Fibroblast of skin of left biceps (primary cell): ENCODE measurements at places on chromosomes 5 and 9.

GRCh38 chr5:2805080-2805479, 53.6 kb upstream of the IRX2 start:
- DNase-seq = no peak

GRCh38 chr5:176317534-176318374, 43.8 kb downstream of the KIAA1191 start:
- no peak for DNase-seq

DNA sequence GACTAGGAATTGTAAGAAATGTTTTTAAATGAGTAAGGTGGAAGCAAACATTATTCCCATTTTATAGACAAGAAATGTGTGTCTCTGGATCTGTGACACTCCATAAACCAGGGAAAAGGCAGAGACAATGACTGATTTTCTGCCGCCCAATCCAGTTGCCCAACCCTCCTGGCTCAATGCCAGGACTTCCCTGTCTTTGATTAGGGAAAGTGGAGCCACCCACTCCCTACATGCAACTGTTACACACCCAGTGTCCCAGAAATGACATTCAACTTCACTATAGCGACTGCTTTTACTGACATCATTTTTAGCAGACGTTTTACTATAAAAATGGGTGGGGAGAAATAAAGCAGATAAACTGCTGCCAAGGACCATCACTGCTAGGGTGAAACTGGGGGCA, 79.7 kb downstream of the THBS4 start:
- DNase-seq = no peak

DNA sequence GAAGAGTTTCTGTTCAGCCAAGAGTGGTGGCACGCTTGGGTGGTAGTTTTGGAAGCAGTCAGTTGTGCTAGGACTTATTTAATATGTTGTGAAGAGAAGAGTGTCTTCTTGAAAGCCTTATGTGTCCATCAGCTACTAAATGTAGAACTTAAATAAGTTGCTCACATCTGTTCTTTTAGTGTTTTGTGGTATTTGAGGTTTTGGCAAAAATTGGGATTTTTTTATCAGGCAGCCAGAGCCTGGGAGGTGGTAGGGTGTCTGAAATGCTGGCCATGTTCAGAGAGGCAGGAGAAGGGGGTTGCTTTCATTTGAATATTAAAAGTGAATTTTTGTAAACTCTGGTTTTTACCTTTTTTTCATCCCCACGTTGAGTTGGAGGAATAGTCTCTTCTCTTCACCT, 24.2 kb upstream of the ZBTB34 start:
- peak; percentile 23 for DNase-seq

DNA sequence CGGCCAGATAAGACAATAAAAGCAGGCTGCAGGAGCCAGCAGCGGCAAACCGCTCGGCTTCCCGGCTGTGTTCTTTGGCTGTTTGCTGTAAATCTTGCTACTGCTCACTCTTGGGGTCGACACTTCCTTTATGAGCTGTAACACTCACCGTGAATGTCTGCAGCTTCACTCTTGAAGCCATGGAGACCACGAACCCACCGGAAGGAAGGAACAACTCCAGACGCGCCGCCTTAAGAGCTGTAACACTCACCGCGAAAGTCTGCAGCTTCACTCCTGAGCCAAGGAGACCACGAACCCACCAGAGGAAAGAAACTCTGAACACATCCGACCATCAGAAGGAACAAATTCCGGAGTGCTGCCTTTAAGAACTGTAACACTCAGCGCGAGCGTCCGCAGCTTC, 451.7 kb downstream of the AGTPBP1 start:
- no peak for DNase-seq

DNA sequence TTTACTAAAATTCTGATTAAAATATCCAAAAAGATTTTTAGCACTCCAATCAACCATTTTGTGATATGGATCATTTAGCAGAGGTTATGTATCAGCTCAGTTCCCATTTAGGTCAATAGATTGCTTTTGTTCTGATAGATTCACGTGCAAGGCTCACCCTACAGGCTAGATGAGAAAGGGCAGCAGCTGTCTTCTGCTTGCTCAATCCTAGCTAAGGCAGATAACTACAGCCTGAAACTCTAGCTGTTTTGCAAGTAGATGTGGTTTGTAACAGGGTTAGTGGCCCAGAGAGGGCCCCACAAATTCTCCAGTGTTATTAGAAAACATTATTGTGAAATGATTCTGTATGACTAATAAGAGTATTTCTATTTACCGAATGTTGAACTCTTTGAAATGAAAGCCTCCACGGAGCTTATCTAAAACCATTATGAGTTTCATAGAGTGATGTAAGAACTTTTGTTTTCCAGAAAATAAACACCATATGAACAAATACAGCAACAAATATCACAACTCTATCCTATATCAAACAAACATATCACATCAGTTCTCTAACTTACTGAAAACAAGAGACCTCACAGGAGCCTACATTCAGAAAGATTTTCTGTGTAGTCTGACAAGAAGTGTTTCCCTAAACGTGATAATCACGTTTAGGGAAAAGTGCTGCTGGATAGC, 841.9 kb upstream of the ACO1 start:
- no peak for DNase-seq

DNA sequence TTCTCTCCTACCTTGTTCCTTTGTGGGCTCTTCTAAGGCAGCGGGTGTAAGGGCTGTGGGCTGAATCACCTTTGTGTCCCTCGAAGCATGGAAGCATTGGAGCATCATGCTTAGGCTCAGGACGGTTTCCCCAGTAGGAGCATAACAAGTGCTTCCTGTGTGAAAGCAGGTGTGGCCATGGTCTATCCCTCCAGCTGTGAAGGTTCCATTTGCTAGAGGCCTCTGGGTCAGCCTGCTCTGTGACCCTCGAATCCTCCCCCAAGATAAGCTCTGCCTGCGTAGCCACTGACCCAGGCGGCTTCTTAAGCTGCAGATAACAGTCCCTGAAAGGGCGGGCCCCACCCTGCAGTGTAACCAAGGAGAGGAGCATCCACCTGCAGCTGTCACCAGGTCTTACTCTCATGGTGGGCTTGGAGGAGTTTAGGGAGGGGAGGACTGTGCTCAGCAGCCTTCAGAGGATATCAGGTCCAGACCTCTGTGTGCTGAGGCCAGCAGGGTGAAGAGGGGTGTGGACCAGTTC, 8.4 kb upstream of the NDST1 start:
- no peak for DNase-seq

GRCh38 chr5:136035837-136036236, 7.0 kb downstream of the TGFBI start:
- DNase-seq = no peak

- DNase-seq = no peak
Observed at GRCh38 chr9:113574441-113575262, 111.1 kb downstream of the RGS3 start.

- DNase-seq = no peak
Observed at GRCh38 chr5:143139585-143139984, 263.9 kb downstream of the NR3C1 start.

GRCh38 chr5:59587489-59588337, 305.8 kb downstream of the PDE4D start:
- no peak for DNase-seq

DNA sequence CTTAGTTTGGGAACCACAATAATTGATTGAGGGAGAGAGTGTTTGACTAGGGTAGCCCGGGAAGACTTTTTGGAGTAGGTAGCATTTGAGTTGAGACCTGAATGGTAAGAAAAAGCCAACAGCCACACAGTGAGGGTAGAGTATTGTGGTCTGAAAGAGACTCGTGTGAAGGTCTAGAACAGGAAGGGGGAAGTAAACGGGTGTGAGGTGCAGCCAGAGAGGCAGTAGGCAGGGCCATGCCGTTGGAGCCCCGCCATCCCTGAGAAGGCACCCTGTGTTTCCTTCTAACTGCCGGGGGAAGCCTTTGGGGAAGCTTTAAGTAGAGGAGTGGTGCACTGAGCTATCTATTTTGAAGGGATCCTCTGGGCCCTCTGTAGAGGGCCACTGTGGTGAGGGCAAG, 3.5 kb upstream of the F2RL2 start:
- no peak for DNase-seq

DNA sequence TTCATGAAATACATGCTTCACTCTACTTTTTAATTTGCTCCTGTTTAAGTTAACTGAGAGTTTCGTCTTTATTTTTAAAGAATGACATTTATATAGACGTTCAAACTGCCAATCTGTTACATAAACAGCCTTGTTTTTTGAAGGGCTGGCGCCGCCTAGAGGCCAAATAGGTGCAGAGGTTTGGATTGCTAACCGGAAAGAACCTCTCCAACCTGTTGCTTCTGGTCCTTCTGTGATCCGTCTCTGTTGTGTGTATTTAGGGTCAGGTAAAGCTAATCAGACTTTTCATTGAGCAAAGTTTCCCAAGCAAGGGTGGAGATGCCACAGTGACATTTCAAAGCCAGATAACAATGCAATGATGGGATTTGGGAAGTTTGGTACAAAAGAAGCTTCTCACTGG, 39.5 kb upstream of the GLIS3 start:
- peak; percentile 58 for DNase-seq

DNA sequence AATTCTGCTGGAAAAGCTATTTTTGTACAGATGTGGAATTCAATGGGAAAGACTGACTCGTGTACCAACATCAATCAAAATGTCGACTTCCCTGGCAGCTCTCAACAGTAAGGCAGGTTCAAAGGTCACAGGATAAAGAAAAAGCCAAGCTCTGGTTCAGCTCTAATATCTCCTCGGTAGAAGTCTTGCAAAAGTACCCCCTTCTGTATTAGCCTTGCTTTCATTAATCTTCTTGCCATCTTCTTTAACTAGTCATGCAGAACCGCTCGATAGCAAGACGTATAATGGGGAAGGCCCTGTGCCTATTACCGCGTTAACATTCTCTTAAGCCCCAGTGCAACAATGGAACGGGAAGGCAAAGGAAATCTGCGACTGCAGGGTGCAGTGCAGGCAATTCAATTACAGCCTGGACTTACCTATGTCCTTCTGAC, 201.2 kb downstream of the GAPVD1 start:
- DNase-seq = no peak

DNA sequence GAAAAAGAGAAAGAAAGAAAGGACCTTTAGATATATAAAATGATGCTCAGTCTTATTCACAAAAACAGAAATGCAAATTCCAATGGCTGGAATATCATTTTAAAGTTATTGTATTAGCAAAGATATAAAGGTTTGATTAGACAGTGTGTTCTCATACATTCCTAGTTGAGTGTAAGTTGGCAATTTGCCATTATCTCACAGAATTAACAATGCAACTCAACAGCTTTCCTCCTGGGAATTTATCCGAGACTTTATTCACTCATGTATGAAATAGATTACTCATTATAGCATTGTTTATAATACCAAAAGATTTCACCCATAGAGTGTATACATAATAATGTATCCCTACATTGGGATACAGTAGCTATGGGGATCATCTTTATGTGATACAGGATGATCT, 27.1 kb upstream of the MLLT3 start:
- DNase-seq = no peak

DNA sequence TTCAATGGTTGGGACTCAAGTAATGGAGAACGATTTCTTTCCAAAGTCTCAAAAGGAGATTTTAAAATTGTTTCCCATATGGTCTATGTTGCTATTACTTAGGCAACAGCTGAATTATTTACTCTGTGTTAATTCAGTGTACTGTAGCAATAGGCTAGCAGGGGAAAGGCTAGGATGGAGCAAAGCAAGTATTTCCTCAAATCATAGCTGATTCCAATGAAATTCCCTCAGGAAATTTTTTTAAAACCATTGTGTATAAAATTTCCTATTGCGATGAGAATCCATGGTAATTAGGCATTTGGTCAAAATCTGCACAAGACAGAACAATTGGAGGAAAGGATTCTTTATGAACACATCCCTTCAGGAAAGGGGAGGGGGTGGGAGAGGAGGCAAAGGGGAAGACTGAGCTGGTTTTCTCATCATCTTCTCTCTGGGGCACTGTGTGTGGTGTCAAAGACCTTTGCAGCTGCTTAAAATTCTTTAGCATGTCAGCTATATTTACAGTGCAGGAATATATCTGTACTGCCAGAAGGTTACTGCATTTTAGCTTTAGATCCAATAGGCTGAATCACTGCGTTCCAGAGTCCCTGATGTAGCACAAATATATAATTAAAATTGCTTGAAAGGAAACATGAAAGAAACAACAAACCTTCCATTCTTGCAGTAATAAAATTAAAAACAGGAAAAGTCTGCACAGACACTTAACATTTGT, 95.3 kb downstream of the ZNF608 start:
- DNase-seq = no peak
